ENCODE measurements at places on chromosomes 5 and 9. TPM values are rescaled to one million over a fixed set of nuclear protein-coding genes. Genes with fewer than 3 reads are reported as not detected.

Gene ZBED3
- total RNA-seq = 14.7 TPM

Gene NRARP
- 7.1 TPM for total RNA-seq

Gene GPR151
- total RNA-seq = not detected

Gene ETF1
- total RNA-seq = 112 TPM

Gene DDX4
- total RNA-seq = not detected

Gene LAMC3
- 50.6 TPM for total RNA-seq

Gene PRDM9
- not detected for total RNA-seq

Gene NXNL2
- 0.70 TPM for total RNA-seq

Gene CD274
- 5.4 TPM for total RNA-seq

Gene TRAF1
- 10.0 TPM for total RNA-seq

GRCh38 chr5:18057725-18058124 is 423.5 kb downstream of the TAF11L14 start:
- DNase-seq = no peak

- no peak for DNase-seq
Measured at GRCh38 chr9:77710316-77710715, 62.2 kb upstream of the GNA14 start.

GRCh38 chr9:130411566-130411915 is 33.2 kb upstream of the ASS1 start:
- no peak for DNase-seq

DNA sequence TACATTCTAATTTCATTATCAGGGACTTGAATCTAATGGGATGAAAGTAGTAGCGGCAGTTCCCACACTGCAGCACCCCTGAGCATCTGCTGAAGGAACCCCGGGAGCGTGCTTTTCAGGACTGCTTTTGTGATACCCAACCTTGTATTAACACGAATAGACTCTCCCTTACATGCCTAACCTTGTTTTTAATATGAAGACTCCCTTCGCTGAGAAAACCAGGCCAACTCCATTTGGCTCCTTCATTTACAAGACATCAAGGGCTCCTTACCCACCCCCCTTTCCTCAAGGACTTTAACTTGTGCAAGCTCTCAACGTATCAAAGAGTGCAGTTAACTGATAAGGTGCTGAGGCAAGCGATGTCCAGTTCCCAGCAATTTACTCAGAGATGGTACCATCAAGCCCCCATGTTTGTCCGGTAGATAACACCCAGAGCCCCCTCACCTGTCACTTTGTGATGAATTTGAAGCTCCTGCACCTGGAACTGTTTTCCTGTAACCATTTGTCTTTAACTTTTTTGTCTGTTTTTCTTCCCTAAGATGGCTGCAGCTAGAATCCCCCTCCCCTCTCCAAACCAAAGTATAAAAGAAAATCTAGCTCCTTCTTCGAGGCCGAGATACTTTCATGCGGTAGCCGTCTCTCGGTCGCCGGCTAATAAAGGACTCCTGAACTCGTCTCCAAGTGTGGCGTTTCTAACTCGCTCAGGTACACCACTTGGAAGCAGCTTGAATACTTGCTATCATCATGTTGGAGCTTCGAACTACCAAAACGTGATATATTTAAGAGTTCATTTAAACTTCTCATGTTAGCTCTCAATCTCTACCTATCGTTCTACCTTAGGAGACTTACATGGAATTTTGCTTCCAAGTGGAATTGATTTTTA is 10.7 kb downstream of the HNRNPH1 start:
- no peak for DNase-seq

DNA sequence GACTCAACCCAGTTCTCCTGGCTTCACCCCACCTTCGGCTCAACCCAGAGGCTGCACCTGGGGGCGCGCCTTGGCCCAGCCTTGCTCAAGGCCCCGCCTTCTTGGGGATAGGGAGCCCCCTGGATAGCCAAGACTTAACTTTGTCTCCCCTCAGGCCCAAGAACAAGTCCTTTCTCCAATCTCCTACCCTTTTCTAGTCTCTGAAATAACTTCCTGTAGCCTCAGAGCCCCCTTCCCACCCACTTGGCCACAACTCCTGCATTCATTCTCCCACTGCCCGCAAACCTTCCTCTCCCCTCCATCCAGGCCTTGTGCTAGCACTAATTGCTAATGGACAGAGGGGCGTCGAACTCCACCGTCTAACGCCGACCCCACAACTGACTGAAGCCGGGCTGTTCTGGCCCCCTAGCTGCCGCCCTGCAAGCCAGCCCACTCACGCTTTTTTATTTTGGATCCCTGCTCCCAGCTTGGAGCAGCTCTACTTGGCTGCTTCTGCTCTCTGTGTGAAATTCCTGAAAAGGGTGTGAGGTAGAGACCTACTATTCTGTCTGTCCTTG is 579 bp upstream of the ASTN2 start:
- DNase-seq = no peak

DNA sequence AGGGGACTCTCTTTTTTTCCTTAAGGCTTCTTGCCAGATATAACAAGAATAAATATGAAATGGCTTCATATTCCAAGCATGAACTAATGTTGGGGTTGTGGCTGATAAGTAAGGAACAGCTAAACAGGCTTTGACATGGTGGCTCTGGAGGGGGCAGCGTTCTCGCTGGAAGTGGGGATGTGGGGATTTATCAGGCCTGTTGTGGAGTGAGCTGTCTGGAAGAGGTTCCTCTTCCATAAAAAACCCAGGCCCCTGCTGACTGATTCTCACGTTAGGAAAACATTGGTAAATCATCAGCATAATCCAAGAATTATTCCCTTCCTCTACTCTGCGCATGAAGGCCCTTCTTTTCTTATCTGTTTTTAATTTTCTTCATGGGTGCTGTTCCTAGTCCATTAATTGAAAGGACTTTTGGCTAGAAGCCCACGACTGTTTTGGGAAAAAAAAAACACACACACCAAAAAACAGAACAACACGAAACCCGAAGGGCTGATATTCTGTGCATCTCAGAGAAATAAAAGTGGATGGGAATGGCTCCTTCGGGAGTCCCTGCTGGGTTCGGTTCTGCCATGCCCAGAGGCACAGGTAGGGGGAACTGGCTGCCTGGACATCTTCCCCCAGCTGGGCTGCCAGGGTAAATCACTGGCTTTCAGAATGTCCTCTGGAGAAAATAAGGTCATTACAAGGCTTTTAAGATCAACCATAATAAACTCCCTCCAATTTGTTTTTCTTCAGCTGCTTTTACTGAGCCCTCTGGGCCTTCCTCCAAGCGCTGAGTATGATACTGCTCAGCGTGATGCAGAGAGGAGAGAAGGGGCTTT is 297.0 kb downstream of the SLIT3 start:
- DNase-seq = no peak

GRCh38 chr5:93378073-93378472 is 202.9 kb downstream of the NR2F1-AS1 start:
- no peak for DNase-seq

DNA sequence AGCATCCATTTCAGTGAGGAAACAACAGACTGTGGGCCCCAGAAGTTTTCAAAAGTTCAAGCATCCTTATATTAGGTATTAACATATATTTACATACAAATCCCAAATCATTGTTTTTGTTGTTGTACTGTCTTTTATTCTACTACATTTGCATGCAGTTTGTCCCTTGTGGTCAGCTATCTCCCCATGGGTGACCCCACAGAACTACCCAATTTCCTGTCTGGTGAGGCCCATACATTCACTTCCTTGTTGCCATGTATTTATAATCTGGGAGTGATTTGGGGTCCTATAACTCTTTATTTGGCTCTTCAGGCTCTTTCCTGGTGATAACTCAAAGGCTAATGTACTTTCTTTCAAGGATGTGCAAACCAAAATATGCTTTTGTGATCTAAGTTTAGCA is 3.3 kb upstream of the CD180 start:
- no peak for DNase-seq

DNA sequence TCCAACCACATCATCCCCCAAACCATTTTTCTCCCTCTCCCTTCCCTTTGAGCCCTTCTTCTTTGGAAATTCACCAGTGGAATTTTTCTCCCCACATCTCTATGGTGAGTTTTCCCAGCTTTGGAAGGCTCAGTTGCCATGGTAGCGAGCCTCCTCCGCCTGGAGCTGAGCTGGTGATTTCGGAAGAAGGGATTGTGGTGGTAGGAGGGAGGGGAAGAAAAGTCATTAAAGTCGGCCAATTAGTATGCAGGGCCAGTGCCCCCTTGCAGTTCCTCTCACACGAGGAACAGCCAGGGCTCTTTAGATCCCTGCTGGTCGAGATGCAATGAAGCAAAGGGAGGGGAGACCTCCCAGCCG is 322.0 kb downstream of the NTRK2 start:
- no peak for DNase-seq

DNA sequence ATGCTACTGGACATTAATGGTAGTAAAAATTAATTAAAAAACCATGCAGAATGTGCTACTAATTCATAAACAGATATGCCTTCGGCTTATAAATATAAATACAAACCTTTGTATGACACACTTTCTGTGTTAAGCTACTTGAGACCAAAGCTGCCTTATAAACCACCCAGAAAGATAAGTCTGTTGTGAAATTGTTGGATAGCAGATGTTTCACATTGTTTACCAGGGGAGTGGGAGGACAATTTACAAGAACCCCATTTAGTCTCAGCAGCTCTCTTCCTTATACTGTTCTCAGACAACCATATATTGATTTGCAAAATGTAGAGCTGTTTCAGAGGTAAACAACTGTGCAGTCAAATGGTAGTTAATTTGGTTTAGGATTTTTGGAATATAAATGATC is 524.4 kb downstream of the PRR16 start:
- DNase-seq = no peak

GRCh38 chr5:96157077-96157780 is 195.6 kb upstream of the ELL2 start:
- DNase-seq = no peak

DNA sequence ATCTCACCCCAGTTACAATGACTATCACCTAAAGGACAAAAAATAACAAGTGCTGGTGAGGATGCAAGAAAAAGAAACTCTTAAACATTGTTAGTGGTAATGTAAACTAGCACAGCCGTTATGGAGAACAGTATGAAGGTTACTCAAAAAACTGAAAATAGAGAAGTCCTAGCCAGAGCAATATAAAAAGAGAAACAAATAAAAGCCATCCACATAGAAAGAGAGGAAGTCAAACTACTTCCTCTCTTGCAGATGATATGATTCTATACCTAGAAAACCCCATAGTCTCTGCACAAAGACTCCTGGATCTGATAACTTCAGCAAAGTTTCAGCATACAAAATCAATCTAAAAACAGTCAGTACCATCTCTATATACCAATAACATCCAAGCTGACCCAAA is 221.5 kb upstream of the FAM174A start:
- no peak for DNase-seq

DNA sequence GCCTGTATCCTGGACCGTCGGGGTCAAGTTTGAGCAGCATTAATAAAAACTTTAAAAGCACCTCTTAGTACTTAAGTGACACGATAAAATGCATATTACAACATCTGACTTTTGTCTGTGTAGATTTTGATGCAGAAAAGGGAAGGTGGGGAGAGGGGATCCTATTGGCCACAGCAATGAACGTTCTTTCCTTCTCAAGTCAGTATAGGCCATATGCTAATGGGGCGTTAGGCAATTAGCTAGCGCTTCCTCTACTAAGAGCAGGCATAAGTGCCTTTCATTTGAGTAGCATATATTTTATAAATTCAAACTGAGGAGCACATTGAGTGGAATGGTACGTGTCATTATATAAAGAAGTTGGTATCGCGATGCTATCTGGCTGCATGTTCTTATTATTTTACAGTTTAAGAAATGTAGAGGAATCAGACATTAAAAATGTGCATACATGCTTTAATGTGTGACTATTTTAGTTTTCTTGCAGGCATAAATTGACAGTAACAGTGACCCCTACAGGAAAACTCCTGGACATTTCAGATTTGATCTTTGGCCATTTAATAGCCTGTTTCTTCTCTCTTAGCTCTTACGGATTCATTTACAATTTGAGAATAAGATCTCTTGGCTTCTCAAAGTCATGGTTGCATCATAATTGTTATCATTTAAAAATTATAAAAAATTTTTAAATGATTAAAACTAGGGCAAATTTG is 1.1 kb upstream of the GNA14 start:
- DNase-seq = no peak

DNA sequence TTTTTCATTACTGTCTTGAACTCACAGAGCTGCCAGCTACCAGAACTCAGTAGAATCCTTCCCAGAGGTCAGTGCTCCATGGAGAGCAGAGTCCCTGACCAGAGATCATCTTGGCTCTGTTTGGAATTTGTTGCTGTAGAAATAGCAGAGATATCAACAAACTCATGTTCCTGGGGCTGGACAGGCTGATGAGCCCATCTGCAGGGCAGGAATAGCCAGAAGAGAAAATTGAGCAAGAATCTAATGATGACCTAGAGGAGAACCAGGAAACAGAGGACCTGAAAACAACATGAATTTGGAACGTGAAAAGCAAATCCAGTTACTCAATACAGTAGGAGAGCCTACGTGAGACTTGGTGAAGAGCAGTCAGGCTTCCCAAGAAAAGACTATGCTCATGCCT is 437.8 kb downstream of the PLK2 start:
- no peak for DNase-seq

- DNase-seq = no peak
Measured at GRCh38 chr5:28914297-28914696, 1875.9 kb upstream of the CDH9 start.

DNA sequence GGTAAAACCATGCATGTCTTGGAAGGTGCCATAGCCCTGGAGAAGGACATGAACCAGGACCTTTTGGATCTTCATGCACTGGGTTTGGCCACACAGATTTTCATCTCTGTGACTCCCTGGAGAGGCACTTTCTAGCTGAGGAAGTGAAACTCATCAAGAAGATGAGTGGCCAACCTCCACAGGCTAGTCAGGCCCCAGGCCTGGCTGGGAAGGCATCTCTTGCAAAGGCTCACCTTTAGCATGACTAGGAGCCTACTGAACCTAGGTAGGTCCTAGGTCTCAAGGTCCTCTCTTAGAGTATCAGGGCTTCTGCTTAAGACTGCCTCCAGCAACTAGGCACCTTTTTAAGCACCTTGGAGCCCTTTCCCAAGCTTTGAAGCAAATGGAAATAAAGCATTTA is 1448.7 kb upstream of the ACO1 start:
- no peak for DNase-seq

- DNase-seq = no peak
Measured at GRCh38 chr9:92709240-92709639, 39.3 kb upstream of the IPPK start.

GRCh38 chr5:112703866-112704820 is 33.5 kb upstream of the APC start:
- DNase-seq = no peak

DNA sequence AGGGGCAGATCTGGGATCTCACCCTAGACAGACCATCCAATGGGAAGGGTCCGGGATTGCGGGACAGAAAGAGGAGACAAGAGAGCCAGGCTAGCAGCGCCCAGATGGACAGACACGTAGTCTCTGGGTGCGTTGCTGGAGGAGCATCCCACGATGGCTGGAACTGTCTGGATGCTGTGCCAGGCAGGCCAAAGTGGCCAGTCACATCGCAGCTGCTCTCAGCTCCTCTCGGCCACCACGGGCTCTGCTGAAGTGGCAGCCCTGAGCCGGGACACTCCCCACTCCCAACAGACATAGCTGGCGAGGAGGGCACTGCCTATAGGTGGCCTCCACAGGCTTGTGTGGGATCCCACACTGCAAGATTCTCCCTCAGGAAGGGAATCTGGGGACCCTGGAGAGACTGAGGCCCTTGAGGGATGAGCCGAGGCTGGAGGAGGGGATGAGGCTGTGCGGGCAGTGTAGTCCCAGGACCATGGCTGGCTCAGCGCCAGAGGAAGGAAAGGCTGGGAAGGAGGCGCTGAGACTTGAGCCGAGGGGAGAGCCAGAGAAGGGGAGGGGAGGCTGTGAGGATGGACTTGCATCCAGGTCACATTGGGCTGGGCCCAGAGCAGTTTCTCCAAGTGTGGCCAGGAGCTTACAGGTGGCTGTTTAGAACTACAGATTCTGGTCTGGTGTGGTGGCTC is 10.3 kb upstream of the WDR5 start:
- DNase-seq = no peak

- DNase-seq = no peak
Measured at GRCh38 chr5:127685662-127686061, 17.5 kb upstream of the CCDC192 start.
